NCI-H526 (cell line): ENCODE measurements at places on chromosomes 11 and 22.

GRCh38 chr11:93497596-93497995 lies 45.6 kb downstream of the SMCO4 start:
- peak; percentile 62 for DNase-seq

GRCh38 chr11:108853864-108854263 lies 189.0 kb downstream of the DDX10 start:
- DNase-seq, result no peak

- DNase-seq, result no peak
These were observed 33.6 kb downstream of the THOC5 start for GRCh38 chr22:29519996-29520395.

DNA sequence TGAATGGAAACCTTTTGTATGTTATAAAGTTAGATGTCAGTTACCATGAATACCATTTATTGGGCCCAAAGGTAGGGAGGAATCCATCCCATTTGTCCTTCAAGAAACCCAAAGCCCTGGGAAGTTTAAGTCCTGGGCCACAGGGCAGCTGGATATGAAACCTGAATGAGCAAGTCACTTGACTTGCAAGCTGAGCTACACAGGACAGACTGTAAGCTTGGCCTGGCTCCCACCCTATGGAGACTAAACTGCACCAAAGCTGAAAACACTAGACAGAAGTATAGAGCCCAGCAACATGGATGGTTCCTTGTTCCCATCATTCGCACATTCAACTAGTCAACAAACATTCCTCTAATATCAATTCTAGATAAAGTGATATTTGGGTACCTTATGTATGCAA lies 71.3 kb downstream of the KCNC1 start:
- DNase-seq, result no peak

- DNase-seq, result no peak
These were observed 51.6 kb upstream of the GDPD4 start for GRCh38 chr11:77353131-77353530.

GRCh38 chr11:102513869-102514268 lies 16.7 kb downstream of the MMP7 start:
- no peak for DNase-seq

- DNase-seq, result no peak
These were observed 16.0 kb downstream of the CDC45 start for GRCh38 chr22:19495562-19496323.

DNA sequence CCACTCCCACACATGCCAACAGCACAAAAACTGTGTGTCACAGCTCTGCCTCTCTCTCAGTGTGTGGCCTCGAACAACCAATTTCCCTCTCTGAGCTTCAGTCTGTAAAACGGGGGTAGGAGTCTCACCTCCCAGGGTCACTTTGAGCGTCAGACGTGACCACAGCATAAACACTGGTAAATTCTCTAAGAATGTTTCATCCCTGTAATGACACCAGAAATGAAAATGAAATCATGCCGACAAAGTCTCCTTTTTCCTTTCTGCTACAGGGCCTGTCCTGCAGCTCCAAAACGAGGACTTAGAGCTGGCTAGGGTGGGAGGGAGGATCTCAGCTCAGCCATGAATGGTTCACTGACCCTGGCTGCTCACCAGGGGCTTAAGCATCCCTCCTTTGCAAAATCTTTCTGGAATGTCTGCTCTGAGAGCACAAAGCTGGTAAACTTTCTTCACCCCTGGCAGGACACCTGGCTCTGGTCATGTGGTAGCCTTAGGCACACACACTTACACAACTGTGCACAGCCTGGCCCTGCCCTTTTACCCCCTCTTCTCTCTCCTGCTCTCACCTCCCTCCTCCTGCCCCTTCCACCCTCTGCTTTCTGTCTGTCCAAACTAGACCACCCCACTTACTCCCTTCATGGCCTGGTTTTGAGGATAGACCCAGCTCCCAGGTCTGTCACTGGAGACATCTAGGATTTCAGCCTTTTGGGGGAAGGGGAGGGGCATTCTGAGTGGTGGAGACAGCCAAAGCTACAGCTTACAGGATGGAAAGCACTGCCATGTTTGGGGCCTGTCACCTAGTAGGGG lies 12.3 kb upstream of the TSKU start:
- no peak for DNase-seq

DNA sequence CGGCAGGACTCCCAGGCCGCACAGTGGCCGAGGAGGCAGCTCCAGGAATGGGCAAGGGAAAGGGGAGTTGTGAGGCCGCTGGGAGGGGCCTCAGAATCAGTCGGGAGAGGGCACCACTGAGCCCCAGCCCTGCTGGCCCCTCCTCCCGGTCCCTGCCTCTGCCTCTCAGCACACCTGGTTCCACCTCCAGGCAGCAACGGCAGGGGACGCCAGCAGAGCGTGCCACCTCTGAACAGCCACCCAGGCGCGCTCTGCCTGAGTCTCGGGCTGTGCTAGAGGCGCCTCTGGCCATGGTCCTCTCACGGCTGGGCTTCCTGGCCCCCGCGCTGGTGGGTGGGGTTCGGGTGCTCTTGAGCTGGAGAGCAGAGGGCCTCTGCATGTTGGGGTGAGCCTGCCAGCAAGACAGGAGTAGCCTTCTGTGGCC lies 33.0 kb downstream of the MOB2 start:
- peak; percentile 26 for DNase-seq

DNA sequence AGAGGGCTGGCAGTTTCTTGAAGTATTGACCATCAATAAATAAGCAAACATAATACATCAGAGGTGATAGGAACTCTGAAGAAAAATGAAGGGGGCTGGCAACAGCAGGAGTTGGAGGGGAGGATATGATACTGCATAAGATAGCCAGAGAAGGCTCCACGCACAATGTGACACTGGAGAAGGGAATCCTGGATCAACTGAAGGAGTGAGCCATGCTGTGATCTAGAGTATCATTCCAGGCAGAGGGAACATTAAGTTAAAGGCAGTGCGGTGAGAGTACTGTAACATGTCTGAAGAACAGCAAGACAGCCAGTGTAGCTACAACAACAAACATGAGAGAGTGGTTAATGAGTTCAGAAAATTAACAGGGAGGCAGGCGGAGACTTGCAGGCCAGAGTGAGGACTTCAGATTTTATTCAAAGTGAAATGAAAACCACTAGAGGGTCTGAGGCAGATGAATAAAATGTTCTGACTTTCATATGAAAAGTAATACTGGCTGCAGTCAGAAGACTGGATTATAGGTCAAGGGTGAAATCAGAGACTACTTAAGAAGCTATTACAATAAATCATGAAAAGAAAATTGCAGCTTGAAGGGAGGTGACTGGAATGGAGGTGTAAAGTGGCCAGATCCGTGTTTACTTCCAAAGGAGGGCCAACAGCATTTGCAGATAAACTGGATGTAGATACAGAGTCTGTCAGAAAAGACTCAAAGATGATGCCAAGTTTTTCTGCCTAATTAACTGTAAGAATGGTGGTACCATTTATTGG lies 49.4 kb downstream of the RRAS2 start:
- DNase-seq, result no peak

DNA sequence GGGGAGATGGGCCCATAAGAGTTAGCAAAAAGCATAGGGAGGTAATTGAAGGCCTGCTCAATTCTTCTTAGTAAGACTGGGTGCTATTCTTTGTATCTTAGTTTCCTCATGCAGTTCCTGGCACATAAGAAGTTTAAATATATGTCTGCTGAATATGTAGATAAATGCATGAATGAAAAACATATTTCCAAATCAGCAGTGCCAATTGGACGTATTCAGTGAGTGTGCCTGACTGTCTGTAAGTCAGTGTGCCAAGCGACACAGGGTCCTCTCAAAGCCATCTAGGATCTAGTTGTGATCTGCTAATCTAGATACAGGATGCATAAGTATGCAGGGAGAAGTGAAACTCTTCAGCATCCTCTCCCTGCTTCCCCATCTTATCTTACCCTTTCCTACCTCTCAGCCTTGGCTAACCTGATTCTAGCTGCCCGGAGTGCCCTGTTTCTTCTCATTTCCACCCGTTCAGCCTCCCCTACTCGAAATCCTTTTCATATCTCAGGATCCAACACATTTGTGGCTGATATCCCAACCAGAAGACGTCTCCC lies 91.1 kb upstream of the SORL1-AS1 start:
- DNase-seq, result no peak

- DNase-seq, result no peak
These were observed 35.3 kb upstream of the KCNJ11 start for GRCh38 chr11:17423533-17424310.

DNA sequence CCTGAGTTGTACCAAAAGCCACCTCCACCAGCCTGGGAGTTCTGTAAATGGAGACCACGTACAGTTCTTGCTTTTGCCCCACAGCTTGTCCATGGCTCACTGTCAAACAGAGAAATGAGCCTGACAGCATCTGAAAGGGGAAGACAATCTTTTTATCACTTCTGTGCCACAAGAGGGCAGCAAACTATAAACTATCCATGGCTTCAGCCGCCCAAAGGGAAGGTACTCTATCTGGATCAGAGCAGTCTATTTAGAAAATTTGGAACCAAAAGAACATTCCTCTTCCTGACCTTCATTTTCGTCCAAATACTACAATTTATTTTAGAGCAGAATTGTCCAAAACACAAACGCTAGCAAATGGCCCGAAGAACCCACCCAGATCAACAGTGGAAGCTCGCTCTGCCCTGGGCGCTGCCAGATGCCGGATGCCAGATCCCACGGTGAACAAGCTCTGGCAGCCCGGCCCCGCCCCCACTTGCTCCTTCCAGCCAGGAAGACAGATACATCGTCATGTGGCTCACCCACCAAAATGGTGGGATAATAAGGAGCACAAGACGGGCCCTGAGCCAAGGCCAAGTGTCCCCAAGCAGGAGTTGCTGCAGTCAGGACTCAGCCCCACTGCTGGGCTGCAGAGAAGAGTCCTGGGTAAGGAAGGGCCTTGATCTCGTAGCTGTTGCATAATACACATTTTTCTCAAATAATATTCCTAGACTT lies 23.9 kb upstream of the SCGB1A1 start:
- DNase-seq, result peak; percentile 93

- DNase-seq, result peak; percentile 7
These were observed 6.4 kb downstream of the PRAME start for GRCh38 chr22:22552630-22553029.

DNA sequence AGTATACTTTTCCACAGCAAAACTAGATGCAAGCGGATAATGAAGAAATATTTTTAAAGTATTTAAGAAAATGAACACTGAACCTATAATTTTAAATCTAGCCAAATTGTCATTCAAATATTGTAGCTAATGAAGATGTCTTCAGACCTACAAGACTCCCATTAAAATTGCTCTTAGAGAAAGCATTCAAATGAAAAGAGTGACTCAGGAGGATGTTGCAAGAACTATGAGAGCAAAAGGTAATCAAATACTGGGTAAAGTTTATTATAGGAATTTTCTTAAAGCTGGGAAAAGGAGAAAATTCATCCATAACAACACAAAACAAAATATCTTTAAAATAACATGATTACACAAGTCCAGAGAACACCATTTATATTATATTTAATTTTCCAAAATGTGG lies 5.4 kb upstream of the POU2AF1 start:
- DNase-seq, result no peak

- DNase-seq, result no peak
These were observed 236.8 kb upstream of the NCAM1 start for GRCh38 chr11:112724496-112724790.
